KG1 (cell line): ENCODE measurements at places on chromosomes 3 and 15.

DNA sequence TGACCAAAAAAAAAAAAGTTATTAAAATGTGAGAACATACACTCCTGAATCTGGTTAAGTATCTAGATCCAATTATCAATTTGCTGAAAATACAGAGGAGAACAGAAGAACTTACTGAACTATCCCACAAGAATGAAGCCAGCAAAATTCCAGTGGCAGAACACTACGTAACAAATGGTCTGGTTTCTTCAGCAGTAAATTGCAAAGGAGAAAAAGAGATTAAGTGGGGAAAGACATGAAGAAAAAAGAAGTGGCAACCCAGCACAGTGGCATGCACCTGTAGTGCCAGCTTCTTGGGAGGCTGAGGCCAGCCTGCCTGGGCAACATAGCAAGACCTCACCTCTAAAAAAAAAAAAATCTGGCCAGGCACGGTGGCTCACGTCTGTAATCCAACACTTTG lies 62.1 kb downstream of the LHFPL4 start:
- DNase-seq: no peak

- no peak for DNase-seq
These were observed 229.8 kb upstream of the PLSCR5 start for GRCh38 chr3:146834917-146835316.

GRCh38 chr15:87959080-87959479 lies 297.5 kb downstream of the NTRK3 start:
- DNase-seq: no peak

DNA sequence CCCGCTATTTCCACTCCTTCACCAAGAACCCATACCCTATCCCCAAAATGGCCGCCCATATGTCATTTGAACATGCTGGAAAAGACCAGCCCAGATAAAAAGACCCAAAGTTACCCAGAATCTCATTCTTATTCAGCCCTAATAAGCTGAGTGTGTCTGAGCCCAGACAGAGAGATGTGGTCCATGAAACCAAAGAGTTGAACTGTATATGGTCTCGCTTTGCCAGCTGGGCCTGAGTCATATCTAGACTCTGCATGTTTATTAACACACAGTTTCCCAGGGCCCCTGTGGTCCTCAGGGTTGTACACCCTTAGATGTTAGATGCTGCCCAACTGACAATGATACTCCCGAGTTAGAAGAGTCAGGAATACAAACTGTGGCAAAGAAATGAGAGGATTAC lies 201.9 kb upstream of the STRIT1 start:
- no peak for DNase-seq

DNA sequence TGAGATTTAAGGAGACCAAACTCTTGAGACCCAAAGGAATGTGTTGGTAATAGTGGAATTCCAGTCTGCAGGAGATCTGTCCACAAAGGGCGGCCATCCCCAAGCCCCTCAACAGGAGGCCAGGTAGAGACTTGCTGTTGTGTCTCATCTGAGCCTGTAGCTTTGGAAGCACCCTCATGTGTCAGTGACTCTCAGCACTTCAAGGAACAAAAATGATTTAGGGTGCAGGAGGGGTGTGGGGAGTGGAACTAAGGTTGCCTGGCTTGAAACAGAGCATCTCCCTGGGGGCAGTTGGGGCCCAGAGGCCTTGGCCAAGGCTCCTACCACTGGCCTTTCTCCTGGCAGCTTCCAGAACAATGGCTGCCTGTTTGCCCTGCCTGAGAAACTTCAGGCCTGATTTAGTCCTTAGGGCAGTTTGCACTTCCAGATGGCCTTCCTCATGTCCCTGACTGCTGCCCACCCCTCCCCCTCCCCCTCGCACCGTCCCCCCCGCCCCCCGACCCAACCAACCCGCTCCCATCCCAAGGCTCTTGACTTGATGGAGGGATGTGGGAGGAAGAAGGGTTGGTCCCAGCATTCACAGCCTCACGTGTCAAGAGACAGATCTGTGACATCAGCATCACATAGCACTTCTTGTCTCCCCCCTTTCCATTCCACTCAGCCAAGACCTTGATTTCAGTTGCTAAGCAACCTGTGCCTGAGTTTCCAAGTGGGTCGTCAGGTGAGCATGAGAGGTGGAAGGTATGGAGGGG lies 77.1 kb downstream of the CORO2B start:
- no peak for DNase-seq

- DNase-seq: no peak
These were observed 16.1 kb upstream of the TATDN2 start for GRCh38 chr3:10232137-10232536.

DNA sequence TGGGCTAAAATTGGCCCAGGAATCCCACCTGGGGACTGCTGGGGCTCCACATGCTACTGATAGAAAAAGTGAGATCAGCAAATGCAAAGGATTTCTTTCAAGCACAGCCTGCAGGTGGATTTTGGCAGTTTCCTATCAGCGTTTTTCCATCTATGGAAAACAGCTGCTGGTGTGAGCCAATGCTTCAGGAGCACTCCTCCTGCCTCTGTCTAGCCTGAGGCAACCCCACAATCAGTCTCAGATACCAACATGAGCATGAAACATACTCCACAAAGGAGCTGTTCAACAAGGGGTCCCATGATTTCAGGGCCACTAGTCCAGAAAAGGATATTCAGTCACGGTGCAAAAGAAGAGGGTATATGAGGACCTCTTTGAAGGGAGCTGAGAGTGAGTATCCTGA lies 311.5 kb upstream of the THBS1 start:
- no peak for DNase-seq

DNA sequence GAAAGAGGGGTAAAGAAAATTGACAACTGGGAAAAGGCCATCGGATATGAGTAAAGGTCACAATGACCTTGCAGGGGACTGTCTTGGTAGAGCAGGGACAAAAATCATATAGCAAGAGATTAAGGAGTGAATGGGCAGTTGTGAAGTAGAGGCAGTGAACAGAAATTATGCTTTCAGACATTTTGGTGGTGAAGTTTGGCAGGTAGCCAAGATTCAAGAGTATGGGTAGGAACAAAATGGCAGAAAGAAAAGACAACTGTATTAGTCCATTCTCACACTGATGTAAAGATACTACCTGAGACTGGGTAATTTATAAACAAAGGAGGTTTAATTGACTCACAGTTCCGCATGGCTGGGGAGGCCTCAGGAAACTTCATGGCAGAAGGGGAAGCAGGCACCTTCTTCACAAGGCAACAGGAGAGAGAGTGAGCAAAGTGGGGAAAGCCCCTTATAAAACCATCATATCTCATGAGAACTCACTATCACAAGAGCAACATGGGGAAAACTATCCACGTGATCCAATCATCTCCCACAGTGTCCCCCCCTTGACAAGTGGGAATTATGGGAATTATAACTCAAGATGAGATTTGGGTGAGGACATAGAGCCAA lies 84.0 kb downstream of the CGNL1 start:
- no peak for DNase-seq

GRCh38 chr15:49085696-49086459 lies 39.6 kb upstream of the SECISBP2L start:
- DNase-seq: no peak

GRCh38 chr3:165854696-165855095 lies 17.5 kb upstream of the BCHE start:
- no peak for DNase-seq

GRCh38 chr3:41581700-41582099 lies 380.2 kb downstream of the ULK4 start:
- DNase-seq: no peak

DNA sequence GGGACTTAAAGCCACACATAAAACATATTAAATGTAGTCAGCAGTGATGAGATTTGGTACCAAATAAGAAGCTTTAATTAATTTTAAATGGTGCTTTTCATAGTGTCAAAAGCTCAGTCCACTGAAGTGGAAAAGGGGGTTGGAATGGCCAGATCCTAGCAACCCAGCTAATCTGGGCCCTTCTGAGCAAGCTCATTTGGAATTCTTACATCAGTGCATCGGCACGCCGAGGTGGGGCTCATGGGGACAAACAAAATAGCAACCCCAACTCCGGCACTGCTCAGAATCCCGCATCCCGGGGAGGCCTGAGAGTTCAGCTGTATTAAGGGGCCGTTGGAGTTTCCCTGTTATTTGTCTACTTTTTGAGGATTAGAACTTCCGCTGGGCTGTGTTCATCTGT lies 526.4 kb downstream of the SOX2 start:
- DNase-seq: no peak

DNA sequence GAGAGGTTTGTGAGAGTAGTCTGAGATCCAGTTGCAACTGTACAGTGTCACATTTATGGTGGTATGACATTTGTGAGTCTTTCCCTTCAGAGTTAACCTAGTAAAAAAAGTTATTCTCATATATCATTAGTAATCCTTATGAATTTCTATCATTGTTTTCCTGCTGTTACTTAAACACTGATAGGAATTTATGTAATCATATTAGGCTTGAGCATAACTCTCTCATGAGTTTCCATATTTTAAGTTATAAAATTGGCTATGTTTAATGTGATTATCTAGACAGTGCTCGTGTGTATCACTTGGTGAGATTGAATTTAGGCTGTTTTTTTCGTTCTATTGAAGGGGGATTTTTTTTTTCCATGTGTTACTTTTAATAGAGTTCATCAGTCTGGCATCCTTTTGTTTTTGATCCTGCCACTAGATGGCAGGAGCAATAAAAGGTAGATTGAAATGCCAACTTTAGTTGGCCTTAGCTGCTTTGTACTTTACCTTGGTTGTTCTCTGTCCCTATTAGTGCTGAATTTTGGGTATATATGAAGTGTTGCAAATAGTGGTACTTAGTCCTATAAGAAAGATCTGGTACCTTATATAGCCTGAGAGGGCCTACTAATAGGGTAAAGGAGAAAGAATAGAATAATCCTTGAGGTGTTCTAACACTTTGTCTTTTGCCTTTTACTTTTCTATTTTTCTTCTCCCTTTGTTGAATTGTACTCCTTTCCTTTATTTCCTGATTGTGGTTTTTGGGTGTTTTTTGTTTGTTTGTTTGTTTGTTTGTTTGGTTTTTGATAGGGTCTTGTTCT lies 17.9 kb downstream of the STT3B start:
- peak; percentile 35 for DNase-seq

DNA sequence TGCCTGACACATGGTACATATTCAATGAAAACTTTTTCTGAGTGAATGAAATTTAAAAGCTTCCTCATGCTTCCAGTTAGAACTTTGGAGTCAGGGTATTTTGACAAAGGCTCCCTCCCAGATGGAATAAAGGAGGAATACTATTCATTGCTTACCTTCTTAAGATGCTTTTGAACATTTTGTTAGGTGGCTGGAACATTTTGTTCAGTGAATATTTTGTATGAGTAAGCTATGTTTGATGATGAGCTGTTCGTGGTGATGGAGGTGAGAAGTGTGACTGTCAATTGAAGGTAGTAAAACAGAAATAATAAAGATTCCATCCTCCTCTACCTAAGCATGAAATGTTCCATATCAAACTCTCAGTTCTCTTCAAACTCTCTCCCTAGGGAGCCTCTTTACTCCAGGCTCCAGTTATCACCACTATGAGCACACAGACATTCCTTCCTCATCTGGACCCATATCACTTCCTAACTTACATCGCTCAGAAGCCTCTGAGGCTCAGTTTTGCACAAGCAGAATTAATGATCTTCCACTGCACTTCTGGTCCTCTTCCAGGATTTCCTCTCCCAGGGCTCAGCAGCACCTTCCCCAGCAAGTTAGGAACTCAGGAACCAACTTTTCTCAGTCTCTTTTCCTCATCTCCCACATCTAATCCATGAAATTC lies 2.5 kb upstream of the AQP9 start:
- no peak for DNase-seq

GRCh38 chr3:20905210-20905805 lies 719.3 kb upstream of the SGO1 start:
- DNase-seq: no peak

- DNase-seq: no peak
These were observed 91.2 kb upstream of the VEPH1 start for GRCh38 chr3:157594413-157594812.

- DNase-seq: no peak
These were observed 121.9 kb upstream of the PDZRN3 start for GRCh38 chr3:73746623-73747022.

GRCh38 chr3:192919901-192920300 lies 2.2 kb upstream of the MB21D2 start:
- DNase-seq: no peak

DNA sequence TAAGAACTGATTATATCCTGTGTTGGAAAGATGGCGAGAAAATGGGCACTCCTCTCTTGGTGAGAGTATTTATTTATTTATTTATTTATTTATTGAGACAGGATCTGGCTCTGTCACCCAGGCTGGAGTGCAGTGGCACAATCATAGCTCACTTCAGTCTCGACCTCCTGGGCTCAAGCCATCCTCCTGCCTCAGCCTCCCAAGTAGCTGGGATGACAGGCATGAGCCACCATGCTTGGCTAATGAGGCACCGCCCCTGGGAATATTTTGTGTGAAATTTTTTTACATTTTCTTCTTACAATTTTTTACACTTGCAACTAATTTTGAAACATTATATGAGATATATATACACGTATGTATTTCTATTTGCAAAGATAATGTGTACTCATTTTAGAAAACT lies 150.5 kb upstream of the PRR20G start:
- DNase-seq: no peak

- DNase-seq: no peak
These were observed 47.7 kb upstream of the INSYN1 start for GRCh38 chr15:73800662-73801345.

- no peak for DNase-seq
These were observed 47.3 kb downstream of the EIF3J start for GRCh38 chr15:44584162-44584749.

DNA sequence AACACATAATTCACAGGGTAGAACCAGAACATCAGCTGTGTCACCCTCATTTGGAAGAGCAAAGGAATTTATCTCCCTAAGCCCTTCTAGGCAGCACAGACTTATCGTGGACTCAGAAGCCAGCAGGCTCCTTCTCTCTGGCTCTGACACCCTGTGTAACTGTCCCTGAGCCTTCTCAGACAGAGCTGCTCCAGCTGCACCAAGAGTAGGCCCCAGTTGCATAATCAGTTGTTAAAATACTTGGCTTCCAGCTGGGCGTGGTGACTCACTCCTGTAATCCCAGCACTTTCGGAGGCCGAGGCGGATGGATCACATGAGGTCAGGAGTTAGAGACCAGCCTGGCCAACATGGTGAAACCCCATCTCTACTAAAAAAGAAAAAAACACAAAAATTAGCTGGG lies 49.4 kb upstream of the ACVR2B start:
- no peak for DNase-seq

GRCh38 chr3:190575437-190576185 lies 61.7 kb downstream of the IL1RAP start:
- DNase-seq: peak; percentile 23
